ENCODE measurements at places on chromosomes 2 and 18. TPM values are rescaled to one million over a fixed set of nuclear protein-coding genes. Genes with fewer than 3 reads are reported as not detected.

GRCh38 chr2:161780881-161781280 lies 156.7 kb downstream of the SLC4A10 start:
- DNase-seq, result no peak

- DNase-seq, result no peak
Observed at GRCh38 chr2:12442476-12442847, 274.3 kb upstream of the TRIB2 start.

GRCh38 chr2:24123922-24124580 lies 782 bp downstream of the FAM228B start:
- DNase-seq, result peak; percentile 76

- no peak for DNase-seq
Observed at GRCh38 chr18:22974001-22974400, 40.9 kb downstream of the RBBP8 start.

DNA sequence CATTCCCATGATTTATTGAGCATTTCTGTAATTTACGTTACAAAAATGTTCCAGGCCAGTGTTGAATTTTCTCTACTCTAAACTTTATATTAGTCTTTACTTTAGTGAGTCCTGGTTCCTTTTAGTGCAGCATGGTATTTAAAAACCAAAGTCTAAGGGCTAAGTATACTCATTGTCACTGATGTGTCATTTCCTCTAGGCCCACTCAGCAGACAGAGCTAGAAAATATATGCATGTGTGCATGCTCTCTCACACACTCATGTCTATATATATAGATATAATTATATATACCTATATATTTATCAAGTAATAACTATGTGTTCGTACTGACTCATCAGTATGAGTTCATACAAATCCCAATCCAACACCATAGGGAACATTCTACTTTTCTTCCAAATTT lies 132.5 kb upstream of the SLC8A1 start:
- no peak for DNase-seq

Gene ITPRIPL1
- total RNA-seq, result not detected

Data from Caki2 (cell line).